ENCODE measurements at places on chromosomes 4 and X.

- DNase-seq = no peak
Observed at GRCh38 chr4:166006217-166006616, 133.2 kb downstream of the TLL1 start.

DNA sequence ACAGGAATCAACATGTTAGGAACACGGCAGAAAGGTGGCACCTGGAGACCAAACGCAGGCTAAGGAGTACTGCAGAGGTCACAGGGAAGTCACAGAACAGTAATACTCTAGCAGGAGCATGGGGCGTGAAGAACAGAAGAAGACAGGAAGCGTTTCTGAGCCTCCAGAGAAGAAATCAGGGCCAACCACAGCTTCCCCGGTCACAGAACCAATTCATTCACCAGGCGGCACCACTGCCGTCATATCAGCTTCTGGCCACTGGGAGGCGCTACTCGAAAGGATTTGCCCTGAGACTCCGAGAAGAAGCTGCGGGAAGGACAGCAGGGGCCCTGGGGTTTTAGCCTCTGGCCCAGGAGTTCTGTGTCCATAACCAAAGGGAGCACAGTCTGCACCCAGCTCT is 78.0 kb upstream of the DRD5 start:
- DNase-seq = no peak

- DNase-seq = no peak
Observed at GRCh38 chr4:119615068-119615719, 13.4 kb downstream of the PDE5A start.

- DNase-seq = no peak
Observed at GRCh38 chr4:153071958-153072598, 132.2 kb upstream of the TRIM2 start.

- DNase-seq = no peak
Observed at GRCh38 chr4:150852216-150852615, 162.9 kb downstream of the LRBA start.

- DNase-seq = no peak
Observed at GRCh38 chrX:147550217-147550616, 361.5 kb upstream of the FMR1 start.

DNA sequence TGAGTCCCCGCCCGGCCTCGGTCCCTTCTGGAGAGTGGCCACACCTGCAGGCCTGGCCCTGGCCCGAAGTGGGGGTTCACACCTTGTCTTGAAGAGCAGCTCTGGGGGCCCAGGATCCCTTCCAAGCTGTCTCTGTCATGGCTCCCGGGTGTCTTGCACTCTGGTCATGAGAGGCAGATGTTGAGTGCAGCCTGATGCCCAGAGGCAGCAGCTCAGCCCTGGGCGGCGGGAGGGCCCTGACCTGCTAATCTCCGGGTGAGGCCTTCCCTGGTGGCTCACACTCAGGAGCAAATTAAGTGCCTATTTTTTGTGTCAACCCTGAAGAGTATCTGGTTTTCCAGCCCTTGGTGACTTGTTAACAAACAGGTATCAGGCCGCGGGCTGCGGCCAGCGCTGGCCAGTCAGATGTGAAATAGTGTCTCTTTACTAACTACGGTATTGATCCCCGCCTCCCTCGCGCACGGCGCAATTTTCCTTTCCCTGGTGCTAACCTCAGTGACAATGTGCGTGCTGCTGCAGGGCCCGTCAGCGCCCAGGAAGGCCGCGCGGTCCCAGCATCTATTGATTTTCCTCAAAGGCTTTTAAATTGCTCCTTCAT is 24.2 kb downstream of the NKX1-1 start:
- DNase-seq = no peak

DNA sequence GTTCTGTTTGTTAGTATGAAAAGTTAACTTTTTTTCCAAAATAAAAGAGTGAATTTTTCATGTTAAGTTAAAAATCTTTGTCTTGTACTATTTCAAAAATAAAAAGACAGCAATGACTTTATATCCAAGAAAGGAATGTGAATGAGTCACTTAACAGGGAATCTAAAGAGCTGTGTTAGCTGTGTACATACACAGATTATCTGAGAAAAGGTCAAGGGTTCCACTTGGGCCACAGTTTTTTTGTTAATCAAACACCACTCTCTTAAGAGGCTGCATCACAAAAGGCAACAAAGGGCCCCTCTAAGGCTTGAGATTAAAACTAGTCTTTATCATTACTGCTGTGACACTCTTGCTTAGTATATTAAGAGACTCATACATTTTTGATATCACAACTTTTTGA is 82.1 kb downstream of the FIP1L1 start:
- DNase-seq = no peak

- no peak for DNase-seq
Observed at GRCh38 chrX:38313190-38313589, 14.1 kb downstream of the RPGR start.

- no peak for DNase-seq
Observed at GRCh38 chr4:144757969-144758368, 112.0 kb downstream of the HHIP start.

DNA sequence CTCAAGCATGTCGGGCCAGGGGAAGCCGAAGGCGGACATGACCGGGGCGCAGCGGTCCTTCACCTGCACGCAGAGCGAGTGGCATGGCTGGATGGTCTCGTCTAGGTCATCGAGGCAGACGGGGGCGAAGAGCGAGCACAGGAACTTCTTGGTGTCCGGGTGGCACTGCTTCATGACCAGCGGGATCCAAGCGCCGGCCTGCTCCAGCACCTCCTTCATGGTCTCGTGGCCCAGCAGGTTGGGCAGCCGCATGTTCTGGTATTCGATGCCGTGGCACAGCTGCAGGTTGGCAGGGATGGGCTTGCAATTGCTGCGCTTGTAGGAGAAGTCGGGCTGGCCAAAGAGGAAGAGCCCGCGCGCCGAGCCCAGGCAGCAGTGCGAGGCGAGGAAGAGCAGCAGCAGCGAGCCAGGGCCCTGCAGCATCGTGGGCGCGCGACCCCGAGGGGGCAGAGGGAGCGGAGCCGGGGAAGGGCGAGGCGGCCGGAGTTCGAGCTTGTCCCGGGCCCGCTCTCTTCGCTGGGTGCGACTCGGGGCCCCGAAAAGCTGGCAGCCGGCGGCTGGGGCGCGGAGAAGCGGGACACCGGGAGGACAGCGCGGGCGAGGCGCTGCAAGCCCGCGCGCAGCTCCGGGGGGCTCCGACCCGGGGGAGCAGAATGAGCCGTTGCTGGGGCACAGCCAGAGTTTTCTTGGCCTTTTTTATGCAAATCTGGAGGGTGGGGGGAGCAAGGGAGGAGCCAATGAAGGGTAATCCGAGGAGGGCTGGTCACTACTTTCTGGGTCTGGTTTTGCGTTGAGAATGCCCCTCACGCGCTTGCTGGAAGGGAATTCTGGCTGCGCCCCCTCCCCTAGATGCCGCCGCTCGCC is at the start of gene SFRP2:
SFRP2 (minus strand) TSS at position 671 of the 864 bp plus-strand sequence; CDS start at position 423, 248 bp downstream.
- DNase-seq = no peak

DNA sequence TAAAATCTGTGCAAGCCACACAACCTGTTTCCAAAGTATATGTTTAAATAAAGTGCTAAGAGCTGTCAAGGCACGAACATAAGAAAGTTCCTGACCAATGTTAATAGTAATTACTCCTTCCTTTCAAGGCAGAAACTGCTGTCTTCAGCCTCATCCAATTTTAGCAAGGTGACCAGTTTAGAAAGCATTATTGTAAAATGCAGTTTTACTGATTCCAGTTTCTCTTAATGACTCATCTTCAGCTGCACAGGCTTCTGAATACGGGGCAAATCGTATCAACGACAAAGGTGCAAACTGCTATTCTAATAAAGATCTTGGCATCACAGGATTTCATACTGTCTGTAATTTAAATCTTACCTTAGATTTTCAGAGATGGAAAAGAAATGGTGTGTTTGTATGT is 87.5 kb downstream of the PPP3CA start:
- DNase-seq = no peak

DNA sequence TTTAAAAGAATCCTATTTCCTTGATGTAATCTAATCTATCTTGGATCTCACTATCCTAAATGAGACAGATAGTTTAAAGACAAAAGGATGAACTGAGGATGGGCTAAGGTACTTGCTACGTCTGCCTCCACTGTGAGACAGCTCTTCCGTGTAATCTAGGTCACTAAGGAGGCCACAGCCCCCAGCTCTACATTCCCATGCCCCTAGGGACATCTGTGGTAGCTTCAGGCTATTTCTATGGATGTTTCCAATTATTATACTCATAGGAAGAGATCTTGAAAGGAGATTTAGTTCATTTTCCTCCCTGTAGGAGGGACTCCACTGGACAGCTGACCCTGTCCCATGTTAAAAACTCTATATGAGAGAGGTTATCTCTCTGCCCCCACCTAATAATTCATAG is 140.8 kb upstream of the TRPC5 start:
- no peak for DNase-seq

GRCh38 chrX:107659768-107660167 is 31.5 kb downstream of the PRPS1 start:
- no peak for DNase-seq

DNA sequence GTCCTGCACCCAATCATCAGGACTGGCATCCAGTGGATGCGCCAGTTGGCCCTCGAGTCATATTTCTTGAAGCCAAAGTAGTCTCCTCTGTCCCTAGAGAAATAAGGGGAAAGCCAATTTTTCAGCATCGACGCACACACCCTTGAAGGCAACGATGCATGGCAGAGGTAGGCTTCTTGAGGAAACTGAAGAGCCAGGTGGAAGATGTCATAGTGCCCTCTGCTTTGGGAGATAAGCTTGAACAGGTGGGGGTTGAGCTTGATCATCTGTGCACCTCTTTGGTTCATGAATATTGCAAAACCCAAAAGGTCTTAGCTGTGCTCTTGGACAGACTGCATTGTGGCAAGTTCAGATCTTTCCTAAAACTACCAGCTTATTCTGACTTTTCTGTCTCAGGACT is 34.6 kb upstream of the WDR1 start:
- no peak for DNase-seq

GRCh38 chr4:41569961-41570360 is 32.0 kb downstream of the LIMCH1 start:
- DNase-seq = no peak

- no peak for DNase-seq
Observed at GRCh38 chr4:11506194-11506593, 77.5 kb upstream of the HS3ST1 start.

DNA sequence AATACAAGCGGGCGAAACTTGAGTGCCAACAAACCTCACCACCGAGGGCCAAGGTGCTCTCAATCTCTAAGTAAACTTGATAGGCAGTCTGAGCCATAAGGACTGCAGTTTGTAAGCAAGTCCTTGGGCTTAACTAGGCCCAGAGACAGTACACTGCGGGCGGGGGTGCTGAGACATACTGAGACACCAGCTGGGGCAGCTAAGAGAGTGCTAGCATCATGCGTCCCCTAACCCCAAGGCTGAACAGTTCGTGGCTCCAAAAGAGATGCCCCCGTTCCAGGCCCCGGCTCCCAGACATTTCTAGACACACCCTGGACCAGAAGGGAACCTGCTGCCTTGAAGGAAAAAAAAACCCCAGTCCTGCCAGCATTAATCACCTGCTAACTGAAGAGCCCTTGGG is 126.8 kb upstream of the PRDX4 start:
- no peak for DNase-seq

GRCh38 chrX:71160475-71160874 is 15.8 kb downstream of the NLGN3 start:
- DNase-seq = no peak

DNA sequence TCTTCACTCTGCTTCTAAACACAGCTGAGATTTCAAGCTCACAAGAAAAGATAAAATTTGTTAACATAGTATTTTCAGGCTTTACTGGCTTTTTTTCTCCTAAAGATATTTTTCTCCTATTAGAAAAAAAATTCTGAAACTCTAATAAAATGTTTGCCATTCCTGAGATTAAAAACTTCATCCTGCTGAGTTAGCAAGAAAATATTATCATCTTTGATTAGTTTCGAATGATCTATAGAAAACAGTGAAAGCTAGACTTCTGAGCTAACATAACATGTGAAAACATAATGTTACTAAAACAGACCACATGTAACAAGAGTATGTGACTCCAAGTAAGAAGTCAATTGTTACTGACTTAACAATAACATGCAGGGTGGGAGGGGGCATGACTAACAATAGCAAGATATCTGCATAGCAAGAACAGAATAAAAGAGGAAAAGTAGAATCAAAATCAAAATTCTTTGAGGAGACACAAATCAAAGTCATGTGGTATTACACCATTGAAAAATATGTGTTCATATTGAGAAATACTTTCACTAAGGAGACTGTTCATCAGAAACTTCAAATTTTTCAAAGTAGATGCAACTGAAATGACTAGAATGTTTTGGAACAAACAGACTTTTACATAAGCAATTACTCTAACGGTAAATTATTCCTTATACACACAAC is 14.5 kb downstream of the TBCK start:
- peak; percentile 35 for DNase-seq

DNA sequence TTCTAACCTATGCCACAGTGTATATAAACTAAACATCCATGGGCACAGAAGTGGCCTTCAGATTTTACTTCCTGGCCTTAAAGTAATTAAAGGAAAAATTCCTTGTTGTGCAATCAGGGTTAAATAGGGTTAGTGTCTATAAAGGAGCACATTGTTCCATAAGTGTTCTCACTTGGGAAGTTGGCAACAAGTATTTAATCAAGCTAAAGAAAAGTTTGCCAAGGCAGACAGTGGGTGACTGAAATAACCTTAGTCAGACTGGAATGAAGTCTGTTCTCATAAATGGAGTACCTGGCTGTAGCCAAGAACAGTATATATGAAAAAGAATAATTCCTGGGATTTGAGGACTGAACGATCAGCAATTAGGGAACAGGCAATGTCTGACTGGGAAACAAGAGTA is 213.6 kb downstream of the HTR2C start:
- no peak for DNase-seq

- DNase-seq = no peak
Observed at GRCh38 chrX:30301963-30302362, 7.2 kb downstream of the NR0B1 start.

GRCh38 chr4:159677521-159677920 is 574.6 kb downstream of the RAPGEF2 start:
- no peak for DNase-seq

- no peak for DNase-seq
Observed at GRCh38 chr4:110630688-110631402, 8.0 kb upstream of the PITX2 start.

DNA sequence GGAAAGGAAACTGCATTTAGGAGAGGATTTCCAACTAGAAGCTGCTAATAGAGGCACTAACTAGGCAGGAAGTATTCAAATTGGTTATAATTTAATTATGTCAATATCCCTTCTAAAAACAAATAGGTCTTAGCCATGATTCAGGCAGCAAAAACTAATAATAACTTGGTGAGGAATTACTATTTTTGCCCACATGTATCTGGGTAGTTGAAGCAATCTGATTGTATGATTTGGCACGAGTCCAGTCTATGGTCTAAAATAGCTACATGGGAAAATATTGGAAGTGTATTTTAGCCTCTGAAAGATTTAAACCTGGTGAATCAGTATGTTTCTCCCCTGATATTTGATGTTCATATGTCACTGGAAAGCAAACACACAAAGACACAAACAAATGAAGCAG is 62.2 kb downstream of the MFAP3L start:
- DNase-seq = no peak

DNA sequence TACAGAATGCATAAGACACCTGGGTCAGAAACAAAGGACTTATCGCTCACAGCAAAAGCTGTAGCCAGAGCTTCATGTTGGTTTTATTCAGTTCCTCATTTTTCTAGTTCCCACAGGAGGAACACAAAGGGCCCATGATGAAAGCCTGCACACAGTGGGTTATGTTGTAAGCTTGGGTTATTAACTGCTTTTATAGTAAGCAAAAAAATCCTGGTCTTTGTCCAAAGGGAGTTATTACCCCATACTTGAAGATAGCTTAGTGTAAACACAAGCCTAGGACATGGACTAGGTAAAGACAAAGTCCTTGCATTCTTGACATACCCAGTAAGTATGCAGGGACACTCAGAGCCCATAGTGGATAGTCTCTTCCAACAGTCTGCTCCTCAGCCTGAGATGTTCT is 11.7 kb downstream of the BBS12 start:
- DNase-seq = no peak

All from fibroblast of skin of left biceps (primary cell).